Naive thymus-derived CD4-positive, alpha-beta T cell (primary cell): ENCODE measurements at places on chromosomes 4 and X. TPM values are rescaled to one million over a fixed set of nuclear protein-coding genes. Genes with fewer than 3 reads are reported as not detected.

POU3F4 gene
- not detected for total RNA-seq

PARM1 gene
- 0.48 TPM for total RNA-seq

CT45A5 gene
- not detected in 2 replicates for total RNA-seq

TMSB15A gene
- total RNA-seq, result not detected

MSMO1 gene
- total RNA-seq, result 24.6 TPM

ANXA3 gene
- 6.7 and 7.4 TPM in 2 replicates for total RNA-seq

REPS2 gene
- total RNA-seq, result 2.0 TPM

FABP2 gene
- not detected in 2 replicates for total RNA-seq

- DNase-seq, result no peak
Measured at GRCh38 chrX:139475432-139475831, 55.1 kb upstream of the F9 start.

DNA sequence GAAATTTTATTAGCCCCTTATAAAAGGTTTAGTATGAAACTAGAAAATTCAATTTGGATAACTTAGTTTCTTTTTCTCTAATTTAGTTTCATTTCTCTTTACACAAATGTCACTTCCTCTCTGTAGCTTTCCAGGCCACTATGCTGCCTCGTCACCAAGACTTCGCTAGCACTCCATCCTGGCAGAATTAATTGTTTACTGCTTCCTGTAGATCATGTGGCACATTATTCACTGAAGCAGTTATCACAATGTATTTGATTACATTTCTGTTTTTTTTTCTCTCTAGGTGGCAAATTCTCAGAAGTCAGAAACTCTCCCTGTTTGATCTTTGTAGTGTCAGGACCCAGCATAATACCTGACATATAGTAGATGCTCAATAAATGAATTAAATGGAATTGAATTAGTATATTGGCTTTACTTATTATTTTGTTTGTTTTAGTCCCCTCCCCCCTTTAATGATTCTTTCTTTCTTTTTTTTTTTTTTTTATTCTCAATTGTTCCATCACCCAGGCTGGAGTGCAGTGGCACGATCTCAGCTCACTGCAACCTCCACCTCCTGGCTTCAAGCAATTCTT lies 9.3 kb upstream of the SAT1 start:
- peak; percentile 71 for DNase-seq

GRCh38 chr4:87589531-87589930 lies 18.8 kb upstream of the DSPP start:
- no peak for DNase-seq

DNA sequence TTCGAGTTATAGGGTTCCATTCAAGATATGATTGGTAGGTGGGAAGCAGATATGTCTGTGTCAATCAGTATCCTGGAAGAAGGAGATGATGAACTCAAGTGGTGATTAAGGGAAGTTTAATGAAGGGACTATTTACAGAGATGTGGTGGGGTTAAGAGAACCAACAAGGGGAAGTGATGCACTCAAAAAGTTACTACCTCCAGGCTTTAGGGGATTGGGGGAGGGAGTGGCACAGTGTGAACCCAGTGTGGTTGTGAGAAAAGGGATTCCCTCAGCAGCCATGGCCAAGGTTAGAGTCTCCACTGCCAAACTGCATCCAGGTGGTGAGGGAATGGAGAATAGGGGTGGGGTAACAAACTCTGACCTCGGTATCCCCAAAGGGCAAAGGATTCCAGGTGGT lies 27.9 kb downstream of the PKD2 start:
- no peak for DNase-seq

DNA sequence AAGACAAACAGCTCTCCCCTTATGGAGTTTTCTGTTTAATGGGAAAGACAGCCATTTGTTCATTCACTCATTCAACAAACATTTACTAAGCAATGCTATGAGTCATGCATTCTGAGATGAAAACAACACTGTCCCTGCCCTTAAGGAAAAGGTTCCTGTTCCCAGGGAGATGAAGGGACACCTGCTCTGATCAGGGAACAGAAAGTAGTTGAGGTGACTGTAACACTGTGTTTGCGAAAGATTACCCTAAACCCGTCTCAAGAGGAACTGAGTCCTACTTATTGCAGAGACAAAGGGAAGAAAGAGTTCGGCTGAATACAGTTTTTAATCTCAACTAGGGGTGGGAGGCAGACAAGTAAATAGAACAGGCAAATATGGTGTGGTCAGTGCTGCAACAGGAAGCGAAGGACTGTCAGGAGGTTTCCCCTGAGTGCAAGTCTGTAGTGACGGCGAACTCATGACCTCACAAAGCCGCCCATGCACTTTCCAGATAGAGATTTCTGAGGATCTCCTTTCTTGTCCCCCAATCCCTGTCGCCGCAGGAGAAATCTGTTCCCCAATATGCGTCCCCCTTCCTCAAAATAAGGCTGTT lies 712 bp downstream of the STX18 start:
- DNase-seq, result no peak

DNA sequence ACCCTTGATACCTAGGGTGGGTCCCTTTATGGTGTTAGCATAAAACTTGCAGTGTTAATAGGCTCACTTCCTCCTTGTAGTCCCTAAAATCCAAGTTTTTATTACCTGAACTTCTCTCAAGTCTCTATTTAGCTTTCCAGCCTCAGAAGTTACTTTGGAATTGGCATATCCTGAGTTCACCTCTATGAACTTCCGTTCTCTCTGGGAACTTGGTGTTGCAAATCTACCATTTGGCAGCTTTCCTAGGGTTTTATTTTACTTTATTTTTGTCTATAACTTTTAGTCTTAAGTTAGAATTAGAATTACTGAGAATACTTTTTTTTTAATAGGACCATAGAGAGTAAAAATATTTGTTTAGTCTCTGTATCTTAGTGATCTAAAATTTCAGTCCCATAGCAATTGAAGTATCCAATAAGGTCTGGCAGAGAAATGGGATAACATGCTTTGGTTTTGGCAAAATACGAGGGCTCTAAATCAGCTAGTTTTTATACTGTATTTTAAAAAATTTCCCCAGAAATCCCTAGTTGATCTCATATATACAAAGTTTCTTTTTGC lies 30.3 kb upstream of the NAF1 start:
- no peak for DNase-seq

- DNase-seq, result no peak
Measured at GRCh38 chr4:95539106-95539505, 9.7 kb downstream of the UNC5C start.

GRCh38 chr4:165010991-165011390 lies 20.8 kb upstream of the TRIM60 start:
- DNase-seq, result no peak

- DNase-seq, result no peak
Measured at GRCh38 chr4:186709517-186709916, 14.1 kb downstream of the FAT1 start.

GRCh38 chr4:47413521-47413920 lies 50.0 kb downstream of the COMMD8 start:
- no peak for DNase-seq

- no peak for DNase-seq
Measured at GRCh38 chrX:118698516-118699170, 28.8 kb upstream of the IL13RA1 start.

GRCh38 chr4:176274441-176274840 lies 5.4 kb upstream of the ASB5 start:
- DNase-seq, result no peak
